Caco-2 (cell line): ENCODE measurements at places on chromosomes 5 and 9. TPM values are rescaled to one million over a fixed set of nuclear protein-coding genes. Genes with fewer than 3 reads are reported as not detected.

The HSPB3 gene
- 0.54 TPM in 1 of 2 replicates, not detected in the other for total RNA-seq

The TRAF1 gene
- 1.1 and 1.3 TPM in 2 replicates for total RNA-seq

GRCh38 chr5:81646469-81646995 is 104.4 kb downstream of the SSBP2 start:
- DNase-seq: no peak
- no peaks in the 10 kb centered on the region for H3K36me3 ChIP-seq
- no peaks in the 10 kb centered on the region for H3K27me3 ChIP-seq
- no peak overlapping the region for H3K27ac ChIP-seq
- H3K4me1 ChIP-seq: no peaks in the 10 kb centered on the region

GRCh38 chr5:171724468-171725204 is 61.0 kb upstream of the SMIM23 start:
- H3K27me3 ChIP-seq: peaks cover 4% of the 10 kb centered on the region; the same call in 1 of the 2 replicates
- H3K4me1 ChIP-seq: no peaks in the 10 kb centered on the region
- no peak overlapping the region for H3K4me3 ChIP-seq
- H3K27ac ChIP-seq: no peak overlapping the region

DNA sequence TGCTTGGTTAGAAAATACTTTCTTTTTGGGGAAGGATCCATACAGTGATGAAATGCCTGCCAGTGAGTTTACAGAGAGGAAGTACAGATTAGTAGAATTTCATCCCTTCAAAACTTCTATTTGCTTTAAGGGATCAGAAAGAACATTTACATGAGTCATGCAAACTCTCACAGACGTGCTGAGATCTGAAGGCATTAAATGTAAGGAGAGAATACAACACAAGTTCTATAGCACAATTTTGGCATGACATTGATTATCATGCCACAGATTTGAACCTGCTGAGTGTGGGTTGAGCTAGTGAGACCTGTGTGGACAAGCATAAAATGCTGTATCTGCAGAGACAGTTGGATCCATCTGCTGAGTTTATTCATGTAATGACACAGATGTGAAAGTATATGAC is 613.6 kb upstream of the SEMA6A start:
- no peaks in the 10 kb centered on the region for H3K36me3 ChIP-seq
- H3K4me3 ChIP-seq: no peak overlapping the region
- H3K27me3 ChIP-seq: no peaks in the 10 kb centered on the region
